ENCODE measurements at places on chromosomes 4 and X.
A peak's percentile ranks its signal among the peaks of the same experiment; 100 is the strongest.

GRCh38 chrX:150478496-150479492 is 89.6 kb upstream of the MTM1 start:
- DNase-seq = peak; percentile 9

GRCh38 chr4:68256284-68256683 is 10.8 kb upstream of the TMPRSS11B start:
- DNase-seq = no peak

DNA sequence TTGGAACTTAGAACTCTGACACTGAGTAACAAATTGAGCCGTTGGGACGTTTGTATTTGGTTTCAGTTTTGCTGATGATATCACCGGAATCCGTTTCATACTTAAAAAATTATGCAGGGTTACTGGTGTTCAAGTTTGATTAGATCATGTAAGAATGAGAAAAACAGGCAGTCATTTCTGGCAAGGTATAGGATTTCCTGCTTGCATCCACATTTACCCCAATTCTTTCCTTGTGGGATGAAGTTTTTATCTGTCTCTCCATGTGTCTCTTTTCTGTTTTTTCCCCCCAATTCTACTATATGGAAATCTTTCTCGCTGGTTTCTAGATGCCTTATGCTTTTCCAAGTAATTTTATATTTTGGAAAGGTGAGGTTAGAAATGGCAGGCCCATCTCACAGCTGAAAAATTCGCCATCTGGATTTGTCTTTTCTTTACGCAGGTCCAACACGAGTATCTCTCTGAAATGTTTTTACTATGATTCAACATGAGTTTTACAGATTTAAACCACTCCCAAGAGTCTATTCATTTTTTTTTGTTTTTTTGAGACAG is 197.9 kb downstream of the SHOX start:
- no peak for DNase-seq

- DNase-seq = no peak
Observed at GRCh38 chr4:152369902-152370295, 166.0 kb downstream of the FBXW7 start.

GRCh38 chrX:148620023-148620422 is 119.6 kb downstream of the AFF2 start:
- DNase-seq = no peak

DNA sequence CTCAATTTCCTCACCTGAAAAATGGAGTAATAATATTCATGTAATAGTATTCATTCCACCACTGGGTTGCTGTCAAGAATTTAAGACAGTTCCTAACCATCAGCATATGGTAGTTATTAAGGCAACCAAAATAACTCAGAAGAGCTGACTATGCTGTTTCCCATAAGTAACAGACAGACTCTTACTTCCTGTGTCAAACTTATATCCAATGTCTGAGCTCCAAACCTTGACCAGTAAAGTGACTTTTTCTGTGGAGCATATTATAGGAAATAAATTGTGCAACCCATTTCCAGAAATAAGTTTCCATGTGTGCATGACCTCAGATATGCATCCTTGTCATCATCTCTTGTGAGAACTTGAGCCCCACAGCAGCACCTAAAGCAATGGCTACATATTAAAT is 78.8 kb downstream of the HADH start:
- no peak for DNase-seq

DNA sequence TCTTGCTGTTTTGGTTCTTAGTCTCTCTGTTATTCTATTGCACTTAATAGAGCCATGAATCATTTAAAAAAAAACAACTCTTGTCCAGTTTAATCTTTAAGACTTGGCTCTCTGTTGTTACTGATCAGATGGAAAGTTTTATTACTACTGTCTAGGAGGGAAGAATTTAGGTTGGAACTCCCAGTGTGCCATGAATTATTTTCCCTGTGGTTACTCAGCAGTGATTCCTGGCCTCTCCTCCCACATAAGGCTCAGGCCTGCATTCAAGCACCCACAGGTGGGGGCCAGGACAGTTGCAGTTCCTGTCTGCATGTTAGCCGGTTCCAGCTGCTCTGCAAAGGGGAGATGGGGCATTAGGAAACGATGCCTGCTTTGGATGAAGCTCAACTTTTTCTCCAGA is 29.8 kb upstream of the ESX1 start:
- DNase-seq = no peak

DNA sequence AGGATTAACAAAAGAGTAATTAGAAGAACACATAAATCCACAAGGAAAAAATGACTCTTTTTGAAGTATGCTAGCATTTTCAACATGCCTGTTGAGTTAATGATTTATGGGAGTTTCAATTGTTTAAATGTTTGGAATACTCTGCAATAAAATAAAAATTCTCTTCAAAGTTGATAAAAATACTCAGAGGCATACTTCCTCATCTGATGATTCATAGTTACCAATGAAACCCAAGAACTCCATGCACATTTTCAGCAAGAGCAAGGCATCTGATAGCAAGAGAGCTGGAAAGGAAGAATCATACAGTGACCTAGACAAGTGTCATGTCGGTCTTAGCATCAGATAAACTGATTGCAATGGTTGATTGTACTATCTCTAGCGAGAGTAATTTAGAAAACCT is 443.7 kb upstream of the ATOH1 start:
- no peak for DNase-seq

DNA sequence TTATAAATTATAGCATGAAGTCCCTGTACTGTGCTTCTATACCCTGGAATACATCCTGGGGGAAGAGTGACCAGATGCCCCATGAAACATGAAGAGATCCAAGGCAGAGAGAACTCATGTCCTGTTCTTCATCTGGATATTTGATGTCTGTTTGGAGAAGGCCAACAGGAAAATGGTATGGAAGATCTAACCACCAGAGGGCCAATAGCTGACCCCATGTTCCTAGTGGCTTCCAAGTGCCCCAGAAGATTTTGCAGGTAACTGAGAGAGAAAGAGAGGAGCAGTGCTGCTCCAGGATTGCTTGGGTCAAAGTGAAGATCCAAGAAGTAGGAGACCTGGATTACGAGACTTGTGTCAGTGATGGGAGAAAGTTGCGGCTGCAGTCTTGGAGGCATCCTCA is 90.2 kb upstream of the TSPAN5 start:
- no peak for DNase-seq

GRCh38 chr4:85595098-85595775 is 120.3 kb downstream of the ARHGAP24 start:
- no peak for DNase-seq

- no peak for DNase-seq
Observed at GRCh38 chrX:47196098-47196497, 2.5 kb downstream of the UBA1 start.

DNA sequence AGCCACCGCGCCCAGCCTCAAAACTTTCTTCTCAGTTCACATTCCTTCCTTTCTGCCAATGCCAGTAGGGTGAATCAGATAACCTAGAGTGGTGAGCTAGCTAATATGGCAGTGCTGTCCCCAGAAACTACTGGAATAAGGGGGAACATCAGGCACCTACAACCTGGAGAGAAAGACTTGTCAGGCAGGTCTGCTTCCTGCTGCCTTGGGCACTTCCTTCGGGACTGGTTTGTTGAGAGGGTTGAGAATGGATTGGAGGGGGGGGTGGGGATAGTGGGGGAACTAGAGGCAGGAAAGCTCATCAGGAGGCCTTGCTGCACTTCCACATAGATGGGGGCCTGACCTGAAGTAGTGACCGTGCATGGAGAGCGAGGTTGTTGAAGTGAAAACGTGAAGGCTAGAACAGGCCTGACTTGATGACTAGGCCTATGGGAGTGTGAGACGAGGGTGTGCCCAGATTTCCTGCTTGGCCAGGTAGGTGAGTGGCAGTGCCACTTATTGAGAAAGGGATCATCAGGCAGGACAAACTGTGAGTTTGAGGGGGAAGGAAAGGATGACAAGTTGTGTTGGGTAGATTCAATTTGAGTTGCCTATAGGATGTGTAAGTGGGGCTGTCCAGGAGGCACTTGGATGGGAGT is 33.4 kb downstream of the SLC25A5 start:
- DNase-seq = no peak

GRCh38 chr4:159400558-159401225 is 297.8 kb downstream of the RAPGEF2 start:
- no peak for DNase-seq

DNA sequence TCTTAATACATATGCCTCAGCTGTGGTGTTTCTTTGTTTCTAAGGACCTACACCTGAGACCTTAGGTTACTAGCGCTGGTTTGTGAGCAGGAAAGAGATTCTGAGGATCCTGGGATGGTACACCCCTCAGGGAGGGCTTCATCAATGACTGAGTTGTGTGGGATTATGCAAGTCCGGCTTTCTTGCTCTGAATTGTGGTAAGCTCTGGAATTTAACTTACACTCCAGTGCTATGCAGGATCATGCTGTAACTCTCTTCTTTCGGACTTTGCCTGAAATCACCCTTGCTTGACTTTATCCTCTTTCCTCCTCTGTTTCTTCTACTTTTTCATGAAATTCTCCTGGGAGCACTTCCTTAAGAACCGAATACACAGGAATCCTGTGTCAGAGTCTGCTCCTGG is 431.5 kb upstream of the BOD1L1 start:
- no peak for DNase-seq

- DNase-seq = no peak
Observed at GRCh38 chrX:136354201-136354600, 53.4 kb downstream of the ADGRG4 start.

- DNase-seq = no peak
Observed at GRCh38 chrX:69277369-69277990, 112.2 kb upstream of the PJA1 start.

DNA sequence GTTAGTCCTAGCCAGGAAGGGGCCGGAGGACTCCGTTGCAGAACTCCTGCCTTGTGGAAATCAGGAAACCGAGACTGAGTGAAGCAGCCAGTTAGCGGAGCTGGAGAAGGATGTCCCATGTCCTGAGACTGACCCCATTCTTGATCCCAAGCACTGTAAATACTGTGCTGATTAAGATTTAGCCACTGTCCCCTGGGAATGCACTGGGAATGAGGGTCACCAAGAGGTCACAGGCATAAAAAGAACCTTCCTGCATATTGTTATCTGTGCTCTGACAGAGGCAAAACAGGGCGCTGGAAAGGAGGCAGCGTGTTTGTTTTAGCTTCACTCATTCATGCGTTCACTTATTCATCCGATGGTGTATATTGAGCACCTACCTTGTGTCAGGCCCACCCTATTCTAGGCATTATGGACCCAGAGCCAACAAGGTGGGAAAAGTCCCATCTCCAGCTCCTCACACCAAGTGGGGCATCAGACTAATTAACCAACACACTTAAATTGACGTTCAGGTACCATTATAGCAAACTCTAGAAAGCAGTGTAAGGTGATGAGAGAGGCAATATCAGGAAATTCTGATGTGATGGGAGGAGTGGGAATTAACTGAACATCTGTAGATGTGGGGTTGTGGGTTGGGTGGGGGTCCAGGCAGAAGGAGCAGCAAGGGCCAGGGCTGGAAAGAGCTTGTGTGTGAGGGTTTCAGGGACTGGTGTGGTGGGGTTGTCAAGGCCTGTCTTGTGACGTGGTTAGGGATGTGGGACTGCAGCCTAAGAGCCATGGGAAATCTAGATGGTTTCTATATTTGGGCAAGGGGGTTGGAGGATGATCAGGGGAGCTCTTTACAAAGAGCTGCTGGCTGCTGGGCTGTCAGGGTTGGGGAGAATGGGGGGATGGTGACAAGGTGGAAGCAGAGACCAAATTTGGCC is 10.6 kb upstream of the SLC2A9 start:
- DNase-seq = no peak

DNA sequence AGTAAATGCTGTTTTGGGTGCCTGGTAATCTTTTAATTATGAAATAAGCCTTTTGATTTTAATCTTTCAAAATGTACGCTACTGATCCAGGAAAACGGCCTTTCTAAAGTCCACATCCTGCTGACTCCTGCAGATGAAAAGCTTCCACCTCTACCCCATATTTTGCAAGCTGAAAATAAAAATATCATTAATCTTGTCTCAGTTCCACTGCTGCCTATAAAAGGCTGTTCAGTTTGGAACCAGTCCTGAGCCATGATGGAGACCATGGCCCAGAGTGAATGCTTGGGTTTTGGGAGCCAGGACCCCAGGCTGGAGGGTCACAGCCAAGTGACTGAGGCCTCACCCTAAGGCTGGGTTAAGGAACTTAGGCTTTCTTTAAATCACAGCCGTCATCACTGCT is 110.8 kb downstream of the AFF1 start:
- no peak for DNase-seq

- DNase-seq = no peak
Observed at GRCh38 chr4:62275470-62275869, 1075.3 kb downstream of the ADGRL3 start.

DNA sequence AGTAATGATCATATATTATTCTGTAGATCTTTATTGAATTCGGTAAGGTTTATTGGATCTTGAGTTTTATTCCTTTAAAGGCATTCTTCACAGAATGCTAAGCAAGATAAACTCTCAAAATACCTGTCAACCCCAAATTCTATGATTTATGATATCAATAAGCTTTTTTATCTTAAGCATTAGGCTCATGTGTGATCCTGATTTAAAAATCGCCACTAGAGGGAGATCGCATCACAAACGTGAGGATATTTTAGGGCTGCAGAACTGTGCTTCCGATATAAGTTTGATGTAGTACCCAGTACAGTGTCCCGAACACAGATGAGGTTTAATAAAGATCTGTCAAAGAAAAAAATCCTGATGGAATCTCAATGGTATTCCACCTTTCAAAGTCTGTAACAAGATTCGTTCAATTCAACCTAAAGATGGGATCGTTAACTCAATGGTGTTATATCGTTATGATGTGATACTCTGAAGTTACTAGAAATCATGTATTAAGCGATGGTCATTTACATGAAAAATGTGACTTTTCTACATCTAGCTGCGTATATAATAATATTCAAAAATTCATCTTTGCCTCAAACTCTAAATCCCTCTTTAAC is 169.0 kb downstream of the CORIN start:
- no peak for DNase-seq

DNA sequence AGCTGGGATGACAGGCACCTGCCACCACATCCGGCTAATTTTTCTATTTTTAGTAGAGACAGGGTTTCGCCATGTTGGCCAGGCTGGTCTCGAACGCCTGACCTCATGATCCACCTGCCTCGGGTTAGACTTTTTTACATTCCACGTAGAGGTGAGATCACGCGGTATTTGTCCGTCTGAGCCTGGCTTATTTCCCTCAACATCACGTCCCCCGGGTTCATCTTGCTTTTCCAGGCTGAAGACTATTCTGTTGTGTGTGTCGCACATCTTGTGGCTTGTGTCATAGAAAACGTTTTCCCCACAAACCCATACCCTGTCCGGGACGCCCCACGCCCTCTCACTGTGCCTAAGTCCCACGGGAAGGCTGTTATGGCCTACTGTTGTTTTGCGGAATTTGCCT is 185.3 kb downstream of the CRLF2 start:
- DNase-seq = no peak
